ENCODE measurements at places on chromosomes 11 and 22. TPM values are rescaled to one million over a fixed set of nuclear protein-coding genes. Genes with fewer than 3 reads are reported as not detected.

ROM1 gene
- 1.6 TPM for total RNA-seq

POLD3 gene
- 11.0 TPM for total RNA-seq

TIGD3 gene
- not detected for total RNA-seq

OR52E8 gene
- total RNA-seq = not detected

OR6M1 gene
- total RNA-seq = not detected

FOLR2 gene
- 15.1 TPM for total RNA-seq

SCN4B gene
- total RNA-seq = 2.1 TPM

APOL2 gene
- 21.4 TPM for total RNA-seq

C22orf31 gene
- total RNA-seq = 1.6 TPM

LYVE1 gene
- total RNA-seq = 49.6 TPM

UBQLN3 gene
- 0.52 TPM for total RNA-seq

CAPN5 gene
- 5.2 TPM for total RNA-seq

LRRC32 gene
- 6.3 TPM for total RNA-seq

NEFH gene
- total RNA-seq = 0.52 TPM

SCN2B gene
- total RNA-seq = 2.1 TPM

MMP12 gene
- total RNA-seq = not detected

GAL3ST1 gene
- total RNA-seq = 2.6 TPM

SULT4A1 gene
- under 0.01 TPM for total RNA-seq

FXYD6 gene
- 23.5 TPM for total RNA-seq

TMEM45B gene
- total RNA-seq = not detected

GRAP2 gene
- under 0.01 TPM for total RNA-seq

LRRC56 gene
- total RNA-seq = under 0.01 TPM

SLC7A4 gene
- 1.6 TPM for total RNA-seq

CEND1 gene
- not detected for total RNA-seq

LRP4 gene
- 8.9 TPM for total RNA-seq

P2RY2 gene
- total RNA-seq = 1.0 TPM

OPCML gene
- under 0.01 TPM for total RNA-seq

SESN3 gene
- 93.4 TPM for total RNA-seq

CARS1 gene
- 11.5 TPM for total RNA-seq

KCNK4 gene
- total RNA-seq = not detected

CLCF1 gene
- 1.0 TPM for total RNA-seq

DNAJB7 gene
- not detected for total RNA-seq

CSNK2A3 gene
- 0.52 TPM for total RNA-seq

OR8G1 gene
- under 0.01 TPM for total RNA-seq

CARD18 gene
- not detected for total RNA-seq

MMP13 gene
- total RNA-seq = not detected

TRIM51 gene
- total RNA-seq = not detected

PSMD13 gene
- 104 TPM for total RNA-seq

TRIM64C gene
- not detected for total RNA-seq

PRRG4 gene
- total RNA-seq = under 0.01 TPM

CYB5R2 gene
- 2.6 TPM for total RNA-seq

CRYBB1 gene
- 1.0 TPM for total RNA-seq

Data from skeletal muscle tissue (tissue), 5 donors.